ENCODE measurements at places on chromosomes 2 and 18.

GRCh38 chr2:124664363-124664762 is 639.3 kb downstream of the CNTNAP5 start:
- no peak for DNase-seq

DNA sequence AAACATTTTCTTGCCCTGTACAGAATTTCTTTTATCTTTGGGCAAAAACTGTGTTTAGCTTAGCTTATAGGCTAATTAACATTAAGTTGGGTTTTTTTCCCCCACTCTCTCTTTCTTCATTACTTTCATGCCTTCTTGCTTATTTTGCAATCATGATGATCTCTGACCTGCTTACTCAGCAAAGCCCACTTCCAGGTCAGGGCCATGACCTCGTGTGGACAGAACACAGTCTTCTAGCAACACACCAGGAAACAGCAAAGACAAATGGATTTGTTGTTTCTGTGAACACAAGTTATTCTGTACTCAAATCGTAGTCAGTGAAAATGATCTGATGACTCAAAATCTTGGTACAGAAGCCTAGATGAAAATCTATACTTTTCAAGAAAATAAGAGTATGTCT is 60.7 kb downstream of the SPATS2L start:
- DNase-seq: no peak

GRCh38 chr2:116810071-116810470 is 1004.4 kb upstream of the DDX18 start:
- DNase-seq: no peak

DNA sequence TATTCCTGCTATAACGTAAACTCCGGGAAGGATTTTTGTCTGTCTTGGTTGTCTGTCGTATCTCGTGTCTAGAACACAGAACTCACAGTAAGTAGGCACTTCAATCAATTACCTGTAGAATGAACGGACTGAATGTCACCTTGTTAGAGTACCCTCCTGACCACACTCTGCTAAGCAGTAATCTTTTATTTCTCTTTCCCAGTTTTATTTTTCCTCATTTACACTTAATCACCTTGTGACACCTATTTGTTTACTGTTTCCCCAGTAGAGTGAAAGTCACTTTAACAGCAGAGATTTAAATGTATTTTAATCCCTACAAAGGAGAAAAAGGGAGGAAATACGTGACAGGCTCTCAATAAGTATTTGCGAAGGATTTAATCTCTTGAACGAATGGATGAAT is 514 bp upstream of the EPB41L5 start:
- no peak for DNase-seq

DNA sequence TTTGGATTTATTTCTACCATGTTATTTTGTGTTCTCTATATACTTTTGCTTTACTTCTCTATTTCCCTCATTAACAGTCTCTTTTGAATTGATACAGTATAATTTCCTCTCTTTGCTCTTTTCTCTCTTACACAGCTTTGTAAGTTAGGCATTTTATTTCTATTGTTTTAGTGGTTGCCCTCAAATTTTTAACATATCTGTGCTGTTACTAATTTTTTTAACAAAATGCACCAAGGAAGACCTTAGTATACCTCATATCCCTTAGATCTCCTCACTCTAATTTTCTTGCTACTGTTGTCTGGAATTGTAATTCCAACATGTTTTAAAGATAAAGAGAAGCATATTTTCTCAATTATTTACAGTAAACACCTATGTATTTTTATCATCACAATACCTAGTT is 416.8 kb upstream of the SLC14A2 start:
- no peak for DNase-seq

DNA sequence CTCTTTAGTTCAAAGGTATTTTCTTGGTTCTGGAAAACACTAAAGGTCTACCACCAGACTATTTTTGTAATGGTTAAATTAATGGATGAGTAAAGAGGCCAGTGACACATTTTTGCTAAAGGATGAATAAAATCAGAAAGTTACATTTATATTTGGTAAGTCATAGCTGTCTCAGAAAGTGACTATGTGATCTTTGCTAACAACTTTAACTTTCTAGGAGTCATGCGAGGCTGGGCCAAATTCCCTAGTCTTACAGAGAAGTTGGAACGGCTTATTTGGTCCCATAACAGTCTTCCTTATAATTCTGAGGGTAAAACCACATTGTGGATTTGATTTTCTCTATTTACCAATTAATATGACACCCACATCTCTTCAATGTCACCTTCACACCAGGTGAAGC is 198.1 kb downstream of the PDE1A start:
- DNase-seq: no peak

DNA sequence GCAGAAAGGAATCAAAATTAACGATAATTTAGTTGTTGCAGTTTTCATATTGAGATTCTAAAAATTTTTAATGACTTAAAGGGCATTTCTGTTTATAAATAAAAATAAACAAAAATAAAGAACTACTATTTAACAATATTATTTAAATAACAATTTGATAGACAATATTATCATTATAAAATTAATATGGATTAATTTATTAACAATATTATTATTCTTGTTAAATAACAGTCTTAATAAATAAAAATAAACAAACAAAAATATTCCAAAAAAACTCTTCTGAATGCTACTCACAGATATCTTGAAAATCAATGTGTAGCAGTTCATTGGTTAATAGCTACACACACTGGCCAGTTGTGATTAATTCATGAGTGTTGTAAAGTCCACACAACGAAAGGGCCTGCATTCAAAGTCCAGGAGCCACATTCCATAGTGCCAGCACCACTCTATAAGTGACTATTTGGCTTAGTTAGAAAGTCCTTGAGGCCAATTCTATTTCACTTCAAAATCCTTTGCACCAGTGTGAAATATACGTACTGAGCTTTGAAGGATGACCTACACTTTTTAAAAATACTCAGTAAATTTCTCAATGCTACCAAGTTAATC is 117.1 kb downstream of the ZNF521 start:
- DNase-seq: no peak

DNA sequence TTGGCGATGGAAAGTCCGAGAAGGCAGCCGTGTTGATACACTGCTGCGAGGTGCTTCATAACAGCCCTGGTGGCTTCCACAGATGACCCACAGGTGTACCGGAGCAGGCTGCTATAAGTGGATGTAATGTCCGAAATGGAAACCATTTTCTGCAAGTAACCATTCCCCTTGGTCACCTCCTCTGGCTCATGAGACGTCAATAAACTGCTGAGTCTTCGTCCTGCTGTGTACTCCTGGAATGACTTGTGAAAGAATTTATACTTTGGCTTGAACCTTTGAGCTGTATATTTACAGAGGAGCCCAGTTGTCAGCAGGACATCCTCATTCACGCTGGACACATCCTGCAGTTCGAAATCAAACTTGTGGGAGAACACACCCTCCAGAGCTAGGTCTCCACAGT is 14.4 kb downstream of the NLRC4 start:
- no peak for DNase-seq

DNA sequence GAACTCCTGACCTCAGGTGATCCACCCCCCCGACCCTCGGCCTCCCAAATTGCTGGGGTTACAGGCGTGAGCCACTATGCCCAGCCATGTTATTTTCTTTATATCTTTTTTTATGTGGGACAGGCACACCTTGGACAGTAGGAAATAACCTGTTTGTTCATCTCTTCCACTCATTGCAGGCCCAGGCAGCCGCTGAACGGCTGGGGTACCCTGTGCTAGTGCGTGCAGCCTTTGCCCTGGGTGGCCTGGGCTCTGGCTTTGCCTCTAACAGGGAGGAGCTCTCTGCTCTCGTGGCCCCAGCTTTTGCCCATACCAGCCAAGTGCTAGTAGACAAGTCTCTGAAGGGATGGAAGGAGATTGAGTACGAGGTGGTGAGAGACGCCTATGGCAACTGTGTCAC is 8.4 kb downstream of the CAD start:
- DNase-seq: no peak

DNA sequence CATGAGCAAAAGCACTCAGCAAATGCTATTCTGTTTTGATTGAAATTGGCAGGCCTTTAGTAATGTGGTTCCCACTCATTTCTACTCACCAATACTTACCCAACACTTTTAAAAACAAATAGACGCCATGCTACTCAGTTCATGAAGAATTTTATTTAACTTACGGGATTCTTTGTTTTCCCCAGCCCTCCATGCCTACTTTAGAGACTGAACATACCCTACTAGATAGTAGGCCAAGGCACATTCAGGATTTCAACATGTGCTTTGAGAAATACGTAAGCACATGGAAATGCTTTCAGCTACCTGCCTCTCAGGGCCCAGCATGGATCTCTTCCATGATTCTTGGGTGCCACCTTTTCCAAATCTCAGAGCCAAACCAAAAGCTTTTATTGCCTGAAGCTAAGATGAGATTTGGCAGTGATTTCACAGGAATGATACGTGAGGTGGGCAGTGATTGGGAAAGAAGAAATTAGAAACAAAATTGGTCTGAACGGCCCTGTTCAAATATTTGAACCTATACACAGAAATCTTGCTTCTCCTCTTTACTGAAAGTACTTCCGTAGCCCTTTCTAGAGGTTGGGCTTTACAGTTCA is 31.4 kb downstream of the NAPG start:
- DNase-seq: no peak

GRCh38 chr2:208099682-208100470 is 24.4 kb downstream of the CRYGD start:
- DNase-seq: no peak

DNA sequence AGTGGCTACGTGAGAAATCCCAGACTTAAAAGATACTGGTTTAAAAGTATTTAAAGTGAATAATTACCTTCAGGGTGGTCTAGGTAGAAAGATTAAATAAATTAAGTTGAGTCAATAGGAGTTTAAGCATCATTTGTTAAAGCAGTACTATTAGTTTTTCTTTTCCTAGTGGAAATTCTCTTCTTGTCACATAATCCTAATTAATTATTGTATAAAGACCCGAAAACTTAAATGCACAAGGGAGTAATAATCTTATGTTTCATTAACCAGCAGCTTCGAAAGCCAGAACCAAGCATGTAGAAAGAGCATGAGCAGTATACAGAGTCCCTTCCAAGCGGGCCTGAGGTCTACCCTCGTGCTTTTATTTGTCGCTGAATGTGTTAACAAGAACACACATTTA is 90.2 kb upstream of the SKOR2 start:
- DNase-seq: no peak

DNA sequence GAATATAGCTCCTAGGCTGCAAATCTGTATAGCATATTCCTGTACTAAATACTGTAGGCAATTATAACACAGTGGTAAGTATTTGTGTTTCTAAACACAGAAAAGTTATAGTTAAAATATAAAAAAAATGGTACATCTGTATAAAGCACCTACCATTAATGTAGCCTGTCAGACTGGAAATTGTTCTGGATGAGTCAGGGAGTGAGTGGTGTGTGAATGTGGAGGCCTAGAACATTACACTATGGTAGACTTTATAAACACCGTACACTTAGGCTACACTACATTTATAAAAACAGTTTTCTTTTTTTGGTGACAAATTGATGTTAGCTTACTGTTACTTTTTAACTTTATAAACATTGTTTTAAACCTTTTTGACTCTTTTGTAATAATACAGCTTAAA is 226.3 kb downstream of the CCDC85A start:
- no peak for DNase-seq

GRCh38 chr2:21131861-21132260 is 8.1 kb downstream of the TDRD15 start:
- no peak for DNase-seq

- DNase-seq: no peak
Observed at GRCh38 chr2:207995887-207996286, 29.4 kb downstream of the PLEKHM3 start.

GRCh38 chr2:110211938-110212858 is at the start of gene MTLN:
Gene MTLN, minus strand, starts transcription at chr2:110212547. Its CDS starts 22 bp downstream, at chr2:110212525.
- peak; percentile 67 for DNase-seq

- DNase-seq: no peak
Observed at GRCh38 chr2:193371200-193371599, 1176.5 kb upstream of the TMEFF2 start.

DNA sequence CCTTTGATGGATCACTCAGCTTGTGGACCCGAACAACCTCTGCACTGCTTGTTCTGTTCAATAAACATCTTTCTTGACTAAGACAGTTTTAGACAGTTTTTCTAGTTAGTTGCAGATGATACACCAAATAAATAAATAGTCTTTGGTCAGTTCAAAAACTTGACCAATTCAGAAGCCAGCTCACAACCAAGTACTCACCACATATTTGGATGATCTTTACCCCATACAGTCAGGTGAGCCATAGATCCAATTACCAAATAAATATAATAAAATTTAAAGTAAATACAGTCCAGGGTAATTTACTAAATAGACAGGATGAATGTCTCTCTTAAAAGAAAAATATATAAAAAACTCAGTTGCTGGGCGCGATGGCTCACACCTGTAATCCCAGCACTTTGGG is 18.2 kb downstream of the SCN3A start:
- no peak for DNase-seq

GRCh38 chr2:45438872-45439665 is 172.0 kb downstream of the SRBD1 start:
- DNase-seq: no peak

- peak; percentile 12 for DNase-seq
Observed at GRCh38 chr2:189580241-189580651, 340 bp downstream of the SLC40A1 start.

DNA sequence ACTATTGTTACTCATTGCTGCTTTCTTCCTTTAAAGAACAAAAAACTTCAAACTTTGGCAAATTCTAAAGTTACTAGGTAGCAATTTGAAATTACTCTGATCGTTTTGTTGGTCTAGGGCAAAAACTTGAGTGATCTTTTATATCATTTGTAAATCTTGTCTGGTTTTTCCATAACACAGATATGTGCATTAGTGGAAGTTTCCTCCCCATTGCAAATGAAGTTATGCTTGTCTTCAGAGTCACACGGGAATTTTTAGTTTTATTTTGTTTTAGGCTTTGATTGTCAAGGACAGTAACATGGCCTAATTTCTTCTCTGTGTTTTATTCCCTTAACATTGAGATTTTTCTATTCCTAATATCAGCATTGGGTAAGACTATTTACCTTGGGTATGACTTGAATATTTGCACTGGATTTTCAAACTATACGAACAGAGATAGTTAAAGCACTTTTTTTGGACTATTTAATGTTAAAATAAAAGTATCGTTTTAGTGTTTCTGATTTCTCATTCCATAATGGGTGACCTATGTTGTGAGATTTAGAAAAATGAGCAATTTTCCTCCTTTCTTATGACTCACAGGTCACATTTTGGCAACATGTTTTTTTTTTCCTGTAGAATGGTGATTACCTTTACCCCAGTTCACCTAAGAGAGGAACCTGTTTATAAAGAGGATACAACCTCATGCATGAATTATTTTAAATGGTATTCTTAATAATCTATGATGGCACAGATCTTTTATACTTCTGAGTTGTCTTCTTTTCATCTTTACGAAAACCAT is 65.0 kb downstream of the BABAM2 start:
- DNase-seq: no peak

- no peak for DNase-seq
Observed at GRCh38 chr2:24723191-24723590, 70.0 kb downstream of the PTRHD1 start.

GRCh38 chr2:208015475-208015874 is 9.9 kb downstream of the PLEKHM3 start:
- DNase-seq: no peak
